PC-3 (cell line): ENCODE measurements at places on chromosomes 11 and 22.

- no peak for DNase-seq
These were observed 18.4 kb upstream of the CTSC start for GRCh38 chr11:88355887-88356286.

GRCh38 chr22:30872285-30873041 lies 96.1 kb downstream of the MORC2 start:
- DNase-seq = no peak

GRCh38 chr11:2233693-2234455 lies 36.5 kb downstream of the ASCL2 start:
- no peak for DNase-seq

GRCh38 chr22:26835929-26836528 lies 178.6 kb downstream of the MIAT start:
- peak; percentile 45 for DNase-seq

DNA sequence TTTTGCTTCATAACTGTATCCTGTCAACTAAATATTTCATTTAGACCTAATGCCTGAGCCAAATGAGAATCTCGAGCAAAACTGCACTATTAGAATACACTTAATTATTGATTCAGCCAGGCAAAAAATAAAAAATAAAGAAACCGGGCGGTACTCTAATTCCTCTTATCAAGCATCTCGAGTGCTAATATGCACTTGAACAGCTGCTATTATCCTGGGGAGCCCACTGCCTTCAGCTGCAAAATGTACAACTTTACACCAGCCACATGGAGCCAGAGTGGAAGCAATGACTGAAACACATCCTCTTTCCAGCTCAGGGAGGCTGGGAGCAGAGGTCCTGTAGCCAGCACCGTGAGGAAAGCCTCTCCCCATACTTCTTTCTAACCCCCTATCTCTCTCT lies 390.0 kb upstream of the CADM1 start:
- no peak for DNase-seq

- DNase-seq = no peak
These were observed 4.2 kb upstream of the NEAT1 start for GRCh38 chr11:65418431-65418680.

DNA sequence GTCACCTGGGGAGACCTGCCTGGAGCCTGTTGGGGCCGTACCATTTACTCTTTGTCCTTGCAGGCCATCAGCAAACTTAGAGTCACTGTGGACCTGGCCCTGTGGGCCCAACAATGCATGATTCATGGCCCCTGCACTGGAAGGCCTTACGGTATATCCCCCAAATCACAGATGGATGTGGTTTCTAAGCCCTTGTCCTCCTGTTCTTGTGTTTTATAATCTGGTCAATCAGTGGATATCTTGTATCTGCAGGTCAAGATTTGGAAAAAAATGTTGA lies 6.2 kb downstream of the TSKU start:
- no peak for DNase-seq

DNA sequence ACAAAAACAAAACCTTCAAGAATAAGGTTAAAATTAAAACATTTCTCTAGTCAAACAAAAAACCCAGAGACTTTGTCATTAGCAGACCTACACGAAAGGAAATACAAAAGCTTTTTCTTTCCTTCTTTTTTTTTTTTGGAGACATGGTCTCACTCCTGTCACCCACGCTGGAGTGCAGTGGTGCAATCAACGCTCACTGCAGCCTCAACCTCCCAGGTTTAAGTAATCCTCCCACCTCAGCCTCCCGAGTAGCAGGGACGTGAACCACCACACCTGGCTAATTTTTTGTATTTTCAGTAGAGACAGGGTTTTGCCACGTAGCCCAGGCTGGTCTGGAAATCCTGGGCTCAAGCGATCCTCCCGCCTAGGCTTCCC lies 30.5 kb downstream of the PLA2G6 start:
- DNase-seq = no peak

- no peak for DNase-seq
These were observed 45.5 kb downstream of the KCNJ1 start for GRCh38 chr11:128821556-128821955.

GRCh38 chr11:2771758-2772466 lies 72.1 kb upstream of the KCNQ1OT1 start:
- no peak for DNase-seq

DNA sequence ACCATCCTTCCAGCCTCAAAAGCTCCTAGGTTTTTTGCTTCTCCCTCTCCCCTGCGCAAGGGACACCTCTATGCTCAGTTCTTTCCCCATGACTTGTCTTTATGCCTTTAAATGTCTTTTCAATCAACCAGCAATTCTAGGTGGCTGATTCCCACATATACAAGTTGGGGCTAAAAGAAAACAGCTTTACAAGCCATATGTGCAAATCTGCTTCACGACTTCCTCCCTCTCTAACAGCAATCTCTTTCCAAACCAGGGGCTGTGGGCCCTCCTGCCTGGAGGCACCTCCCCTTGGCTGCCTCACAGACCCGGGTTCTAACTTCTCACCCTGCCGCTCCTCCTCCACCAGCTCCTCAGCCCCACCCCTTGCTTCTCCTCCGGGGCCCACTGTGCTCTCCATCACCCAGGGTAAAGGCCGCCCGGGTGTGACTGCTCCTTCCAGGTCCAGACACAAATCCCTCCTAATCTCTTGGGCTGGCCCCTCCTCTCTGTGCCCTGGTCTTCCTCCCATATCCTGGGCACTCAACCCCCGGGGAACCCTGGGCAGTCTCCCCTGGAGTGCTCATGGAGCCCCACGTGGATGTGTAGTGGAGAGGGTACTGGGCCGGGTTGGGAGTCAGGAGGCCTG lies 14.1 kb downstream of the TMPRSS13 start:
- no peak for DNase-seq

- DNase-seq = no peak
These were observed 158.1 kb downstream of the GRIA4 start for GRCh38 chr11:105767931-105768330.

GRCh38 chr11:15835788-15836411 lies 520.4 kb downstream of the SOX6 start:
- no peak for DNase-seq

GRCh38 chr11:64878223-64878493 lies 263 bp downstream of the EHD1 start:
- DNase-seq = no peak

DNA sequence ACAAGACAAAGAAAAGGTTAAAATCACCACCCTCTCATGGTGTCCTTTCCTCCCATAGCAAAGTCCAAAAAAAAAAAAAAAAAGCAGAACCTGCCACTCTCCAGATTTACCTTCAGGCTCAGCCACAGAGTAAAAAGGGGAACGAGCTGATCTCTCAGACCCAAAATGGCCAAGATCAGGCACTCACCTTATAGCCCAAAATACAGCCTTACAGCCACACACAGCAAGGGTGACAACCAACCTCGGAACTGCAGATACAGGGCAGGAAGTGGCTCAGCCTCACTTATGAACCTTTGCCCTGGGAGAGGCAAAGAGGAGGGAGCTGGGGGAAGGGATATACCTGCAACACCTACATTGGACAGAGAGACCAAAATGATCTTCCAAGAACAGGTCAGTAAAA lies 4.5 kb downstream of the FHIP1B start:
- no peak for DNase-seq

DNA sequence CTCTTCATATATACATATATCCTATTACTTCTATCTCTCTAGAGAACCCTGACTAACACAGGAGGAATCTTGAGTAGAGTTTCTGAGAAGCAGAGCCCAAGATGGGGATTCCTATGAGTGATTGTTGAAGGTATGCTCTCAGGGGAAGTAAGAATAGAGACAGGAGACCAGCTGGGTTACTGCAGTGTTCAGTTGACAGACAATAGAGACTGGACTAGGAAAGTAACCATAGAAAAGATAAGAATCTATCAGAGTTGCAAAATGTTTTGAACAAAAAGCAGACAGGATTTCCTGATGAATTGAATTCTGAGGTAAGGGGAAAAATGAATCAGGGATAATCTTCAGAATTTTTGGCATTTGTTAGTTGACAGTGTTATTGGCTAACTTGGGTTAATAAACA lies 54.4 kb downstream of the SLC17A6 start:
- no peak for DNase-seq

DNA sequence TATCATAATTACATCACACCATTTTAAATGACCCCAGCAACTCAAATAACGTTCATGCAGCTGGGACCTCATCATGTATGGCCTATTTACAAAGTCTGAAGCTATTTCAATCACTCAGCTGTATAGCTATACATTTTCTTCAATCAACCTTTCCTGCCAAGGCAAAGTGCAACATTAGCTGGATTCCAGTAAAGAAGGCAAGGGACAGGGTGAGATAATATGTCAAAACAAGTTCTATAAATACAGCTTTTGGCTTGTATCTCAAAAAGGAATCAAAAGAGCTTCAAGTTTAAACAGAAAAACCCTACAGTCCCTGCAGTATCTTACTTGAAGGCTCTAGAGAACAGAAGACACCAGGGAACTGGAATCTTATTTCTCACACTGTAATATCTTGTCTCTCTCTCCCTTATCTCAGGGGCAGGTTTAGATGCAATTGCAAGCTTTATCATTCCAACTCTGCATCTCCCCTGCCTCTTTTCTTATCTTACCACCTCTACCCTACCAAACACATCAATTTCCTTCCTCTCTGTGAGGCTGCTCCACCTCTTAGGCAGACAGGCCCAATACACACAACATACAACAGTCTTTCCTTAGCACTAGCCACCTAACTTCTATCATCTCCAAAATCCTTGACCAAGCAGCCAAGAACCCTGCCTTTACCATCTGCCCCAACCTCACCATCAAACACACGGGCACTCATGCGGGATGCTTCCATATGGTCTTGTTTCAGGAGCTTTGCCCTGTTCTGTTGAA lies 34.5 kb downstream of the CELF1 start:
- DNase-seq = no peak

- no peak for DNase-seq
These were observed 51.7 kb upstream of the BID start for GRCh38 chr22:17825876-17826550.

DNA sequence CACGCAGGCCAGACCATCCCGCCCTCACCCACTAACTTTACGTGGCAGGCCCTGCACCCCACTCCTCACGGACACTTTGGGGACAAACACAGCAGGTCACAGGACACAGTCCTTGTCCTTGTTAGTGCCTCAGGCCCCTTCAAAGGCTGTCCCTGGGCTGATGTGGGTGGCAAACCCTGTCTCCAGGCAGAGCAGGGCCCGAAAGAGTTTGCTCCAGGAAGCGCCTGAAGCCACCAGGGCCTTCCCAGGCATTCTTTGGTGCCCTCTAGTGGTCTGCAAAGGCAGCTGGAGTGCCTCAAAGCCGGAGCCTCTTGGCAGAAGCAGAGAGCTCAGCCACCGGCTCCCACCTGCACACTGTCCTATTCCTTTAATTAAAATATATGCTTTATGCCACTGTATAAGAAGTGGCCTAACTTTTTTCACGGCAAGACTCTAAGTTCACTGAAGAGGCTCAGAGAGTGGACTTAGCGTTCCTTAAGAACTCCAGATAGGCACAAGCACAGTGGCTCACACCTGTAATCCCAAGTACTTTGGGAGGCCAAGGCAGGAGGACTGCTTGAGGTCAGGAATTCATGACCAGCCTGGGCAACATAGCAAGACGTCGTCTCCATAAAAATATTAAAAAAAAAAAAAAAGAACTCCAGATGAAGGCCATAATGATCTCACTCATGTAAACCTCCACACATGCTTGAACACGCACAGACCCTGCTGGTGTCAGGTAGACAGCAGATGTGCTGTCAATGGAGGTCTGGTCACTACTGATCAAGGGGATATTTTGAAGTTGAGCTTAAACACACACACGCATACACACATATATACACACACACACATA lies 11.1 kb downstream of the TXN2 start:
- peak; percentile 84 for DNase-seq

- DNase-seq = no peak
These were observed 15.8 kb downstream of the BLID start for GRCh38 chr11:122100037-122100755.

GRCh38 chr11:72305891-72306585 lies 62.1 kb upstream of the PHOX2A start:
- no peak for DNase-seq

GRCh38 chr11:118619444-118620197 lies 12.2 kb downstream of the PHLDB1 start:
- peak; percentile 92 for DNase-seq

DNA sequence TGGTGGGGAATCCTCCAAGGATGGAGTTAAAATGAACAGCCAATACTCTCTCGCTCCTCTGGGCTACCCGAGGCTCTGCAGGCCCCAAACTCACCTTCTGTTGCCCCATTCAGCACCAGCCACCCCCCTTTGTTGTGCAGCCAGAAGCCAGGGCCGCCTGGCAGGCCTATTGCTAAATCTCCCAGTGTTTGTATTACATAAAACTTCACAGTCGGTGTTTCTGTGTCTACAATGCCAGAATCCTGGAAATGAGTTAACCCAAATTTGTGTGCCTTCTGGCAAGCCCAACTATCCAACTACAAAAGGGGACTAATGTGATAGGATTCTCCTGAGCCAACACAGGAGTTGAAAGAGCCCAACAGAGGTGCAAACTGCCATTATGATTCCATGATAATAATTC lies 9.3 kb downstream of the KCNJ5 start:
- DNase-seq = no peak

- no peak for DNase-seq
These were observed 237.8 kb downstream of the GRIK4 start for GRCh38 chr11:120749395-120749794.

DNA sequence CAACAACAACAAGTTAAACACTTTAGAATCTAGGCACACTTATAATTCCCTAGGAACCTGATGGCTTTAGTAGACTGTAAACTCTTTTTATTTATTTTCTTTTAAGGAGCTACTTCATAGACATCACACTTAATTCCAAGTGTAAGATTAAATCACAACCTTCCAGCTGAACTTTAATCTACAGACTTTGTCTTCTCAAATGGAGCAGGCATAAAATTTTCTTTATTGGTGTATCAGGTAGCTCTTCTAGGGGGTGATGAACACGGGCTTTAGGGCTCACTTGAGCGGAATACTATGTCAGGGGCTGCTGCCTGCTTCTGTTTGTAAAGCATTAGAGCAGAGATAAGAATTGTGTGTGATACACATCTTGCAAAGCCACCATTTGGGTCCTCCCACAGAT lies 525.8 kb upstream of the FAT3 start:
- no peak for DNase-seq

DNA sequence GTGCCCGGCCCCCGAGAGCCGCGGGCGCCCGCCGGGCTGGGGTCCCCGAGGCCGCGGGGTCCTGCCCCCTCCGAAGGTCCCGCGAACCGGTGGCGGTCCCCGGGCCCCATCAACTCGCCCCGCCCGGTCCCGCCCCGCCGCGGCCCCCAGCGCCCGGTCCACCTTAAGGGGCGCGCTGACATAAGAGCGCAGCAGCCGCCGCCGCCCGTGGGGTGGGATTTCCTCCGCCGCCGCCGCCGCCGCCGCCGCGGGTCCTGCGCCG lies at the start of gene ZDHHC8:
Gene ZDHHC8 (plus strand): TSS at position 208 of the 262 bp plus-strand sequence. CDS start 144 bp downstream, outside the sequence.
- DNase-seq = no peak

GRCh38 chr11:6992457-6993417 lies 27.4 kb downstream of the ZNF214 start:
- peak; percentile 82 for DNase-seq
